ENCODE measurements at places on chromosomes 3 and 15.

DNA sequence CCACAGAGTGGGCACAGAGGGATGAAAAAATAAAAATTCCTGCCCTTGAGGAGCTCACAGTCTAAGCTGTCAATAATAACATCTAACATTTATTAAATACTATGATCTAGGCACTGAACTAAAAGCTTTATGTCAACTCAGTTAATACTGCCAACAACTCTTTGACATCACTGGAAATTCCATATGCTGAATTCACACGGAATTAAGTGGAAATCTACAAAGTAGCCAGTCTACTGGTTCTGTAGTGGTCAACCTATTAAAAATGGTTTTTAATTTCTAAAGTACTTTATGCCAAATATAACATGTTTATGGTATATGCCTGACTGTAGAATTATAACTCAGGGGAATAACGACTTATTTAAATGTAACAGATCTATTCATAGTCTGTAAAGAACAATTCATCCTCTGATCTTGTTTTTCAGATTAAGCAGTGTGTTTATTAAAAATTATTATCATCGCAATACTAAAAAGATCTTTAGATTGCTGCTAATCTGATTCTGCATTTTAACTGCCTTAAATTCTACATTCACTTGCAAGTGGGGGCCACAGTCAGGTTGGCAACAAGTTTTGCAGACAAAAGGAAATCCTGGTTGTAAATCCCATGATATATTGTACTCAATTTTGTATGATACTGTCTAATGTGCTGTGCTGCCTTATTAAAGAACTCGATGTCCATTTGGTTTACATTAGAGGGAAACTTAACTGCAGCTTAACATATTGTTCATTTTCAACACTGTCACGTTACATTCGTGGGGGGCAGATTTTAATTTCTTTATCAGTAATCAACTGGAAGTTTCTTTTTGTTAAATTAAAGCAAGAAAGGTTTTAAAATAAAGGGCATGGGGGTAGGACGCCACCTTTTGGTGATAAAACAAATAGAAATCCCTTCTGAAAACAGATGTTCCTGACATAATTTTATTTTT is 2.6 kb upstream of the FOXP1 start:
- DNase-seq, result no peak

DNA sequence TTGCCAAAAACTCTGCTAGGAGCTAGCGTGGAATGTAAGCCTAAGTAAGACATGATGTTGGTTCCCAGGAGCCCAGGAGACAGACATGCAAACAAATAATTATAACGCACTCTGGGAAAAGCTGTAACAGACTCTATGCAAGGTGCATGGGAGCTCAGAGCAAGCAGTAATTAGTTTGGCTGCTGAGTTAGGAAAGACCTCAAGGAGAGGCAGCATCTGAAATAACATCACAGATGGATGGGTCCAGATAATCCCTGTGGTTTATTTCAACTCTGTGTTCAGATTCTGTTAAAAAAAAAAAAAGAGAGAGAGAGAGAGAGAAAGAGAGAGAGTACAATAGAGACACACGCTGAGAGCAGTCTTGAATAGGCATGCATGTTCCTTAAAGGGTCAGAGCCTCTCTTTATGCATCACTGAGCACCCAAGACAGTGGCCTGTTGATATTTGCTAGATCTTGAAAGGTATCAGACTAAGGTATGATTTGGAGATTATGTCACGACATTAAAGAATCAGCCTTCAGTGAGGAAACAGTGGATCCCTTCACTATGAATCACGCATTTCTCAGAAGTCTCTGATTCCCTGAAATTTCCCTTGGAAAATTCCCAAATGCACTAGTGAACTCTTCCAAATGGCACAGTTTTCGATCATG is 124.4 kb upstream of the LIPC start:
- no peak for DNase-seq

- no peak for DNase-seq
Measured at GRCh38 chr15:77112838-77113504, 42.1 kb upstream of the TSPAN3 start.

DNA sequence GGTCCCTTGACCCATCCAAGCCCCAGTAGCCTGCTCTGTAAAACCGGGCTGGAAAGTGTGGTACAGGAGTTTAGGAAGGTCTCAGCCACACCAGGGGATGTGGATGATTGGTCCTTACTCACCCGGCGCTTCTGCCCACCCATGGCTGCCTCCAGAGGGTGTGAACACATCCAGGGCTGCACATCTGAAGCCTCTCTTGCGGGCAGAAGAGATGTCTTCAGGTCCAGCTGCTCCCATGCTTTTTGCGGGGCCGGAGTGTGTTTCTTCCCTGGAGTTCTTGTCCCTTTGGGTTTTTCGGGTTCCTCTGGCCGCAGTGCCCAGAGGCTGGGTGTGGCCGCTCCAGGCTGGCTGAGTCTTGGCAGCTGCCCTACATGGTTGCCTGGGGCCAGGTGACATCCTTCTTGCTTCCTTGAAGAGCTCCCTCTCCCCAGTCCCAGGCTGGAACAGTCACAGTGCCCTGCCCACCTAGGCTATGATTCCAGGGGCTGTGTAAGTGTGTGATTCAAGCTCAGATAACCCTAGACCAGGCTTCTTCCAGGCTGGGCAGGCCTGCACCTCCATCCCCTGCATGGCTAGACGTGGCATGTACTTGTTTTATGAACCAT is 33.9 kb downstream of the HDAC11 start:
- no peak for DNase-seq

- DNase-seq, result no peak
Measured at GRCh38 chr3:185421577-185422232, 58.8 kb downstream of the MAP3K13 start.

GRCh38 chr3:173933113-173933512 is 535.6 kb downstream of the NLGN1 start:
- no peak for DNase-seq

Measured in body of pancreas (tissue), 4 donors.